Right hindlimb (tissue), 1 donor: ENCODE measurements at places on chromosomes 7 and 10.

DNA sequence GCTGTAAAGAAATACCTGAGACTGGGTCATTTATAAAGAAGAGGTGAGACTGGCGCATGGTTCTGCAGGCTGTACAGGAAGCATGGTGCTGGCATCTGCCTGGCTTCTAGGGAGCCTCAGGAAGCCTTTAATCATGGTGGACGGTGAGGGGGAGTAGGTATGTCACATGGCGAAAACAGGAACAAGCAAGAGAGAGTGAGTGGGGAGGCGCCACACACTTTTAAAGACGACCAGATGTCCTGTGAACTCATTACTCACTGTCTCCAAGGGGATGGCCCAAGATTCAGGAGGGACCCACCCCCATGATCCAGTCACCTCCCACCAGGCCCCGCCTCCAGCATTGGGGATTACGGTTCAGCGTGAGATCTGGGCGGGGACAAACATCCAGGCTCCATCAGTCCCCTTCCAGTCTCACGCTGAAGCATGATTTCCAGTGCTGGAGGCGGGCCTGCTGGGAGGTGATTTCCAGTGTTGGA is 3.2 kb downstream of the ZNF316 start:
- no peak for DNase-seq

GRCh38 chr7:21383227-21384220 is 44.4 kb upstream of the SP4 start:
- no peak for DNase-seq

DNA sequence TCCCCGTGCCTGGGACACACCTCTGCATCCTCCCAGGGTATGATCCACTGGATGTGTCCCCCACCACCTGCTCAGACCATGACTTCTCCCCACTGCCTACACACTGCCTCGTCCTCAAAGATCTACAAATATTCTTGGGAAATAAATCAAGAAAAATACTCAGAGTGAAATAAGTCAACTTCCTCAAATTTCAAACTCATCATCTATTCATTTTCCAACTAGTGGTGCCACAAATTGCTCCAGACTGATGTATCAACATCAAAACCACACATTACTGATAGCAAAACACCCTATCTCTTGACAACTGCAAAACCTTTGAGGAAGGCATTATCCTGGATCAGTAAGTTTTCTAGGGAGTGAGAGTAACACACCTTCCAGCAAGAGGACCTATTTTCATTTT is 87.7 kb downstream of the GRB10 start:
- DNase-seq = no peak

- no peak for DNase-seq
These were observed 90.4 kb downstream of the ZMIZ1 start for GRCh38 chr10:79159141-79159651.

- no peak for DNase-seq
These were observed 110.1 kb downstream of the SVIL start for GRCh38 chr10:29524720-29525119.

- no peak for DNase-seq
These were observed 74.0 kb upstream of the DGKI start for GRCh38 chr7:137920637-137921399.

DNA sequence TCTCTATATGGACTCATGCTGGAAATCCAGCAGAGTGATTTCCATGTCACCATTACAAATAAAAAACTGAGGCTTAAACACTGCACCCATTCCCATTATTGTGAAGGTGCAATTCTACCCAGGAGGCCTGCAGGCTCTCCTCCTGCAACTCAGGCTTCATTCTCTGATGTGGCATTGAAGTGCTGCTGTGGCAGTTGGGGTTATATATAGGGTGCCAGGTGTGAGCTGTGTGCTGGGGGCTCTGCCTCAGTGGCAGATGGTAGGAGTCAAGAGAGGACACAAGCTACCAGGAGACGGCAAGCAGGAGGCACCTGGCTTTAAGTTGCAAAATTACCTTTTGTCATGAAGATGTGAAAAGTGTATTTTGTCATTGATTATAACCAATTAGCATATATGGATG is 21.3 kb downstream of the ZNF107 start:
- no peak for DNase-seq

GRCh38 chr7:40288827-40289226 is 154.0 kb downstream of the SUGCT start:
- DNase-seq = no peak

- DNase-seq = no peak
These were observed 93.6 kb downstream of the NKX6-2 start for GRCh38 chr10:132692311-132692710.

DNA sequence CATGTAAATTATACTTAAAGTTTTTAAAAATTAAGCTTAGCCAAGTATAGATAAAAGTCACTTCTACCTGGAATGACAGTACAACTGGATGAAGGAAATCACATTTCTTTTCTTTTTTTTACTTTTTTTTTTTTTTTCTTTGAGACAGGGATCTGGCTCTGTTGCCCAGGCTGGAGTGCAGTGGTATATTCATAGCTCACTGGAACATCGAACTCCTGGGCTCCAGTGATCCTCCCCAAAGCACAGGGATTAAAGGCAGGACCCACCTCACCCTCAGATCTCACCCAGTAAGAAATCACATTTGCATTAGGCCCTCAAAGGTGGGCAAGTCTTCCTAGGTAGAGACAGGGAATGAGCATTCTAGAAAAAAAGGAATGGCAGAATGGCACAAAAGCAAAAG is 69.5 kb upstream of the C1GALT1 start:
- no peak for DNase-seq

DNA sequence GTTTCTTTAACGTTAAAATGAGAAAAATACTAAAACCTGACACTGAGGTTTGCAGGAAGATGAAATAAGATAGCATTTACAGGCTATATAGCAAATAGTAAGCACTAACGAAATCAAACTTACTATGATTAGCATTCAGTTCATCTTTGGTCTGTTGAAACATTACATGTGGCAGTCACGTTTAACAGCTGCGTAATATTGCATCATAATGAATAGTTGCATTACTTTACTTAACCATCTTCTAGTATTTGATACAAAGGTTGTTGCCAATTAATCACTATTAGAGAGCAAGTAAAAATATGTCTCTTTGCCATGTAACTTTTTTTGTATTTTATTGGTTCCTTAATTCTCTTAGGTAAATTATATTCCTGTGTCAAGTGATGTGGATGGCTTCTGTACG is 131.8 kb upstream of the GHITM start:
- no peak for DNase-seq

DNA sequence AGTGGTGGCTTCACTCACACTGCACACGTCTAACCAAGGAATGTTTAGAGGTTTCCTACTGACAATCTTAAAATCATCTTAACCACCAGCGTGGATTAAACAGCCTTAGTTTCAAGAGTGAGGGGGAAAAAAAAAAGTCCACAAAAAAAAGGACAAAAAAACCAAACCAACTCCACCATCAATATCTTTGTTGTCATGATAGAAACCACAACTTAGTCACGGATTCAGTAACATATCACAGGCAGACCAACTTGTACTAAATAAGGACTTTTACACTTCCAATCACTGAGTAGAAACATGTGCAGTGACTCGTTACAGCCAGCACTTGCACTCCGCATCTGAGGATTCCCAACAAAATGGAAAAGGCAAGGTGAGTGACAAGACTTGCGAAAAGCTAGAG is 46.5 kb downstream of the FAM171A1 start:
- no peak for DNase-seq

DNA sequence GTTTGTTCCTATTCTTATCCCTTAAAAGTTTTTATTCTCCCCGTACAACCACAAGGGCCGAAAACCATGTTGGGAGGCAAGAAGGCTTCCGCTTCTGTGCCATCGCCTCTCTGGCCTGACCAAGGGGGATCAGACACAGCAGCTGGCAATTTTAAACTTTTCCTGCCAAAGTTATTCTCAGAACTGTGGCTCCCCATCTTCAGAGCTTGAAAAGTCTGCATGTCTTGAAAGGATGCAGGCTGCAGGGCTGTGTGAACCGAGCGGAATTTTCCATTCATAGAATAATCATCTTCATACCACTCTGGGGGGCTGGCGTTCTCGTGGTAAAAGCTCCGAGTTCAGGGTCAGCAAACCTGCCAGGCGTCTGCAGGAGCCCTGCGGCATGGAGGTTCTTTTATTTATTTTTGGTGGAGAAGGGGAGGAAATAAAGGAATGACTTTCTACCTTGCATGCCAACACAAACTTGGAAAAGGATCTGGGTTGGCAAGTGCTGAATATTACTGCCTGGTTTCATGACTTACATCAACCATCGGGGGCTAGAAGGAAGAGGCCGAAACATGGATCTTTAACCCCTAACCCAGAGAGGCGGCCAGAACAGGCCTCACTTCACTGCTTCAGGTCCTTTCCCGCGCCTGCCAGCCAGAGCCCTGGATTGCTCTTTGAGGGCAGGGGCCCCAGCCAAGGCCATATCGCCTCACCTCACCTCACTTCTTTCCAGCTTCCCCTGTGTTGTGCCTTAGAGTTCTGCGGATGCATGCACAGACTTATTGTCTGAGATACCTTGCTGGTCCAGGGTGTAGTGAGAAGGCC is 3.0 kb upstream of the NANOS1 start:
- DNase-seq = peak; percentile 35

- DNase-seq = no peak
These were observed 294.3 kb downstream of the RPS24 start for GRCh38 chr10:78327778-78328591.

GRCh38 chr10:113515161-113515560 is 37.7 kb upstream of the HABP2 start:
- no peak for DNase-seq

- DNase-seq = peak; percentile 70
These were observed 260.1 kb downstream of the CCDC3 start for GRCh38 chr10:12741360-12741804.
